ENCODE measurements at places on chromosomes 5 and 9.
A peak's percentile ranks its signal among the peaks of the same experiment; 100 is the strongest.

- no peak for DNase-seq
Measured at GRCh38 chr5:9864791-9865190, 234.6 kb upstream of the TAS2R1 start.

DNA sequence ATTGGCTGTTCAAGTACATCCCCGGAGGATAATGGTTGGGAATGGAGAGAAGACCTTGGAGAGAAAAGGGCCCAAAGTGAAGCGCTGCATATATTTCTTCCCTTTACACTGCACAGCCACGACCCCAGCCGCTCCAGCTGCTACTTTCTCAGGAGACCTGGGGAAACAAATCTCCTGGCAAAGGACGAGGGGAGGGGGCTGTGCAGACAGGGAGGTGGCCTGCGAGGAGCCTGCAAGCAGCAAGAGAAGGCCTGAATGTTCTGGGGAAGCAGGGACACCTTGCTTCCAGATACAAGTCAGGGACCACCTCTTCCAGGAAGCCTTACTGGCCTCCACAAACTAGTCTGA lies 739 bp upstream of the PDLIM4 start:
- DNase-seq, result no peak

- DNase-seq, result no peak
Measured at GRCh38 chr5:122937914-122938313, 92.5 kb downstream of the SNX24 start.

GRCh38 chr5:155631116-155631515 lies 617.6 kb downstream of the KIF4B start:
- peak; percentile 4 for DNase-seq

DNA sequence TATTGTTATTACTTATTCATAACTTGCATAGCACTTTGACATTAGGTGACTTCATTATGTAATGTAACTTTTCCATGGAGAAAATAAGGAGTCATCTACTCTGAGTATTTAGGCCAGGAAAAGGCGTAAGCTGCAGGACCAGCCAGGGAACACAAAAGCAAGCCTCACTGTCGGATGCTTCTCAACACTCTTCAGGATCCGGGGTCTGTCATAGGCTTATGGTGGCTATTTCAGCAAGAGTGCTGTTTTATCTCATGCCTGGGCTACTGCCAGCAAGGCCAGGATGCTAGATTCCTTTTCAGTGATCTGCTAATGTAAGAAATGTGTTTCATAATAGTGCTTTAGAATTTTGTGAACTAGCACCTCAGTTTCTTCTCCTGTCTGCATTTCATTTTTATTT lies 162.4 kb downstream of the CHSY3 start:
- DNase-seq, result no peak

GRCh38 chr5:33319841-33320240 lies 120.9 kb upstream of the TARS1 start:
- DNase-seq, result no peak

DNA sequence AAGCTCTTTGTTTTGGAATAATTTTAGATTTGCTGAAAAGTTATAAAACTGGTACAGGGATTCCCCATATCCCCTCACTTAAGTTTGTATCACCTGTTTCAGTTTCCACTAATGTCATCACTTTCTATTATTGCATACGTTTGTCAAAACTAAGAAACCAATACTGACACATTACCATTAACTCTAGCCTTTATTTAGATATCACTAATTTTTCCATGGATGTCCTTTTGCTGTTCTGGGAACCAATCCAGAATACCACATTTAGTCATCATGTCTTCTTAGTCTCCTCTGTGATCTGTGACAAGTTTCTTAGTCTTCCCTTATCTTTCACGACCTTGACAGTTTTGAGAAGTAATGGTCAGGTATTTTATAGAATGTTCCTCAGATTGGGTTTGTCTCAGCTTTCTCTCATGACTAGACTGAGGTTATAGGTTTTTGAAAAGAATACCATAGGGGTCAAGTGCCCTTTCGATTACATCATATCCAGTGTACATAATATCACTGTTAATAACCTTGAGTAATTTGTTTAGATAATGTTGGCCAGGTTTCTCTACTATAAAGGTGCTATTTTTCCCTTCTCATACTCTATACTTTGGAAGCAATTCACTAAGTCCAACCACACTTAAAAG lies 51.9 kb upstream of the NMUR2 start:
- DNase-seq, result no peak

GRCh38 chr5:74233091-74233490 lies 407.4 kb downstream of the ENC1 start:
- no peak for DNase-seq

DNA sequence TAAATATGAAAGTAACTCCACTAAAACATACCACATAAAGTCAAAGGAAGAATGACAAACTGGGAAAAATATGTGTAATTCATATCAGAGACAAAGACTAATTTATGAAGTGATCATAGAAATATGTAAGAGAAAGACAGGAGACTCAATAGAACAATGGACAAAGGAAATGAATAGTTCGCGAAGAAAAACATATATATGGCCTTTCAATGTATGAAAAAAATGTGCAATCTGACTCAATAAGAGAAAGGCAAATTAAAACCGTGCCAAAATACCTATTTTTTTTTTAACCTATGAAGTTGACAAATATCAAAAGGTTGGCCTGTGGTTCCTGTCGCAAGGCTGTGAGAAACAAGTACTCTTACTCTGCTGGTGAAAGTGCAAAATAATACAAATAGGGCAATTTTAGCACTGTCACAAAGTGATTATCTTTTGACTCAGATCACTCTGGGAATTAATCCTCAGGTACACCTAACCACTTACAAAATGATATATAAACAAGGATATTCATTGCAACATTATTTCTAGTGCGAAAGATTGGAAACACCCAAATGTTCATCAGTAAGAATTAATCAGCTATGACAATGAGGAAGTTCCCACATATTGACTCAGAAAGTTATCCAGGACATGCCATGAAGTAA lies 3.7 kb downstream of the C9 start:
- DNase-seq, result peak; percentile 27

GRCh38 chr9:18980189-18980588 lies 52.8 kb downstream of the SAXO1 start:
- no peak for DNase-seq

- DNase-seq, result no peak
Measured at GRCh38 chr5:35303152-35303551, 72.9 kb upstream of the PRLR start.

GRCh38 chr5:170617533-170618490 lies 114.0 kb downstream of the KCNIP1 start:
- DNase-seq, result no peak

DNA sequence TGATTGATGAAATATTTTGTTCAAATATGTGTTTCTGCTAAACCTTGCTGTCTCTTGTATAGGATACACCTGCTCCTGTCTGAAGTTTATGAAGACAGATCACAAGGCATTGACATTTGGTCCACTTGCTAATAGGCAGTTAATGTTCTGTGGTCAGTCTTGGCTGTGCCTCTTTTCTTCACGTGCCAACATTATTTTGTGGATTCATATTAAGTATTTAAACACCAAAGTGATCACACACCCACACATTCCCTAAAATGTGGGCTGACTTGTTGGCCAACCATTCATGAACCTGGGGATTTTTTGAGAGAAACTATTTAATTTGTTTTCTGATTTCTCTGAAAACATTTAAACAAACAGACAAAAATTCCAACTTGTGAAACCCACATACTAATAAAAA lies 33.7 kb downstream of the ZNF462 start:
- DNase-seq, result no peak

GRCh38 chr5:139262742-139263445 lies 30.6 kb upstream of the MATR3 start:
- DNase-seq, result peak; percentile 93

DNA sequence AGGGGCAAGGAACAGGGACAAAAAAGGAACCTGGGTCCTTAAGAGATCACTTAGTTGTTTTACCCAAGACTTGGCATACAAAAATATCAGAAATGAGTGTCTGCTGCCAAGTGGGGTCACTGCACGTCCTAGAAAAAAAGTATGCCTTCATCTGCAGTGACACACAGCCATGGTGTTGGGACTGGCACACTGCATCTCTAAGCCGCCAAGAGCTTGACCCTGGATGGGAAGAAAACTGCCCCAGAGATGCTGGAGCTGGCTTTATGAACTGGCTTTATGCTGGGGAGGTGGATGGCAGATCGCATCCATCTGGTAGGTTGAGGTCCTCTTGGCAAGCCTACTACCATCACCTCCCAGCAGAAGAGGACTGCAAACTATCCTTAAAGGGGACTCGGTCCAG lies 51.7 kb downstream of the IRF1 start:
- DNase-seq, result peak; percentile 9

- no peak for DNase-seq
Measured at GRCh38 chr9:109560470-109561132, 62.5 kb upstream of the PTPN3 start.

- no peak for DNase-seq
Measured at GRCh38 chr5:179766726-179767455, 26.9 kb upstream of the LTC4S start.

GRCh38 chr9:105832096-105832710 lies 137.9 kb downstream of the TMEM38B start:
- DNase-seq, result peak; percentile 48

DNA sequence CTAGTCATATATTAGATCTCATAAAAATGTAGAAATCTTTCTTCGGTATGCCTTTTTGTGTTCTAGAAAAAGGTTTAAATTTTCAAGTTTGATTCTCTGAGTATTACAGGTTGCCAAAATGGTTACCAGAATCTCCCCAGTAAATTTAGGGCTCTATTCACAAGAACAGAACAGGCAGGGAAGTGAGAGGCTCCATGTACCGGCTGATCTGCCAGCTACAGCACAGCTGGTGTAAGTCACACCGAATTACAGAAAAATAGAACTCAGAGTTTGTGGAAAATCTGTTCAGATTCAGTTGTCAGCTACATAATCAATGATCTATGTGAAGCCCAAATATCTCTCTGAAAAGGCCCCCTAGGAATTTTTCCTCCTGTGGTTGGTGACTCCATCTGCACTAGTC lies 10.5 kb downstream of the FAM81B start:
- no peak for DNase-seq

GRCh38 chr5:18325431-18325830 lies 691.2 kb downstream of the TAF11L14 start:
- DNase-seq, result no peak

DNA sequence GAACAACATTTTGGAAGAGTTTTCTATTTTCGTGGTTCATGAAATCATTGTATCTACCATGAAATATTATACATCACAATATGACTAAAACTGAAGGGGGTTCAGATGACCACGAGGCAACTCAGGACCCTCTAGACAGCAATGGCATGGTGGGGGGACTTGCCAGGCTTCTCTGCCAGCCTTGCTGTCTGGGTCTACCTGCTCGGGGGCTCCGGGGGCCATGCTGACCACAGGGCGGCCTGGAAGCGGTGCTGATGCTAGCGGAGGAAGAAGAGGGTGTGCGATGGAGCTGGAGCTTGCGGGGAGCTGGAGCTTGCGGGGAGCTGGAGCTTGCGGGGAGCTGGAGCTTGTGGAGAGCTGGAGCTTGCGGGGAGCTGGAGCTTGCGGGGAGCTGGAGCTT lies 89.2 kb upstream of the IRX4 start:
- DNase-seq, result no peak

DNA sequence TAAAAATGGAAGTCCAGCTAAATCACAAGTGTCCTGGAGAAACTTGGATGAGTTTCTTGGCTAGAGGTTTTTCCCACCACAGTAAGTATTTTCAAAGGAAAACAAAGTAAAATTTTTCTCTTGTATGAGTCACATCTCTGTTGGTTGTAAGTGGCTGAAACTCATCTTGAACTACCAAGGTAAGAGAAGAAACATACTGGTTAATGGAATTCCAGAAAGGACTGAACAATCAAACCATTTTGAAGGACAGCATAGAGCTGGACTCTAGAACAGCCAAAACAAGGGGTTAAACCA lies 102.8 kb upstream of the CDKN2B start:
- peak; percentile 72 for DNase-seq

DNA sequence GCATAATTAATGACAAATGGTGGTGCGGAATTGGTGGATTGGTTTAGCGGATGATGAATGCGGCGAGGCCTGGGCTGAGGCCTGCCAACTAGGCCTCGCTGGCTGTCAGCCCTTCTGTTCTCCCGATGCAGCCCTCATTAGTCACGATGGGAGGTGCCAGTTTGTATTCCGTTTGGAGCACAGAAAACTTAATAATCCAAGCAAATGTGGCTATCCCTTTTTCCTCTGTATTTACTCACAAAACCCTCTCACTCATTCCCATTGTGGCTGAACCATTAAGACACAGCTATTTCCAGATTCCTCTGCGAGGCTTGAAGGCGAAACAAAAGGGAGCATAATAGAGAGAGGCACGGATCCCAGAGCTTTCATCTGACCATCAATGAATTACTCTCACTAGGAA lies 114.3 kb downstream of the MVB12B start:
- peak; percentile 40 for DNase-seq

- no peak for DNase-seq
Measured at GRCh38 chr9:99590840-99591239, 230.8 kb upstream of the NR4A3 start.

GRCh38 chr5:125196481-125197111 lies 450.2 kb upstream of the ZNF608 start:
- DNase-seq, result no peak

GRCh38 chr9:90616806-90617205 lies 25.8 kb downstream of the DIRAS2 start:
- DNase-seq, result no peak

- DNase-seq, result no peak
Measured at GRCh38 chr5:31452314-31452713, 79.6 kb downstream of the DROSHA start.
